Tibial nerve (tissue), 4 donors: ENCODE measurements at places on chromosomes 11 and 22. TPM values are rescaled to one million over a fixed set of nuclear protein-coding genes. Genes with fewer than 3 reads are reported as not detected.
A peak's percentile ranks its signal among the peaks of the same experiment; 100 is the strongest.

- H3K27me3 ChIP-seq: no peaks in the 10 kb centered on the region
- peaks cover 11% of the 10 kb centered on the region for H3K4me1 ChIP-seq
- H3K27ac ChIP-seq: peak overlapping the region; percentile 87
- H3K4me3 ChIP-seq: peak overlapping the region; percentile 57
- no peaks in the 10 kb centered on the region for H3K36me3 ChIP-seq
- DNase-seq: peak; percentile 67
Observed at GRCh38 chr11:101915791-101916291, 481 bp downstream of the ANGPTL5 start.

The TRAPPC4 gene
- 86.4 TPM for total RNA-seq

DNA sequence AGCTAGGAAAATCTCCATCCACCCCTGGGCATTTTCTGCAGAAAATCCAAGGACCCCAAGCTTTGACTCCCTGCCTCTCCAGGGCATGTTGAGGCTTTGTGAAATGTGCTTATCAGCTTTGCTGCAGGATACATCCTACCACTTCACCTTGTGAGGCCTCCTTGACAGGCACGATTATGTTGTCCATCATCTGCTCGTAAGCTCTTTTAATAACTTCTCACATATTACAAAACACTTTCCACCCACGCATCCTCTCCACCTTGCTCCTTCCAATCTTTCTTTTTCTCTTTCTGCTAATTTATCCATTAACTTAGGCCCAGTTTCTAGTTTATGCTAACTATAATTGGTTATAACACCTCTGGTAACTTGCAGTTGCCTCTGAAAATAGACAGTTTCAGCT lies 147.0 kb upstream of the MTNR1B start:
- H3K27me3 ChIP-seq: no peaks in the 10 kb centered on the region
- no peak overlapping the region for H3K4me3 ChIP-seq
- H3K4me1 ChIP-seq: peaks cover 3% of the 10 kb centered on the region
- no peak for DNase-seq

DNA sequence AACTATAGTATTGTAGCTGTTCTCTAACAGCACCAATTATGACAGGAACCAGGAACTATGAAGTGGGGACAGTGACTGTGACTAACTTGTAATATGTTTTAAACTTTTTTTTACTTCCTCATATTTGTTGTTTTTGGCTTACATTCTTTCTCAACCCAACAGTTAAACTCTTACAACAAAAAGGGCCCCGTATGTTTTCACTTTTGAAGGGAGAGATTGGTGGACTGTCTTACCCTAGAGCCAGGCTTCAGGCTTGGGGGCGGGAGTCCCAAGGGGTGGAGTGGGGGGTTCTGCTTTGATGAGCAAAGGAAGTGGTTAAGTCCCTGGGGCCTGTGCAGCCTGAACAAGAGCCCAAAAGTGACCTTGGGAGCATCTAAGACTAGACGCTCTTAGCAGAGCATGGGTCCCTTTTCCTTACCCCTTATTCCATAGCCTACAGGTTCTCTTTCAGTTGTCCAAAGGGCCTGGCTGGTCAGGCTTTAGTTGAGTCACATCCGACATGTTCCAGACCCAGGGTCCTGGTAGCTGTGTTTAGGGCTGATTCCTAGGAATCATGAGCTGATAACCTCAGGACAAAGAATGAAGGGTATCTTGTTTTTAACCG lies 38.8 kb downstream of the STIM1 start:
- no peaks in the 10 kb centered on the region for H3K4me1 ChIP-seq
- H3K27me3 ChIP-seq: no peaks in the 10 kb centered on the region
- no peaks in the 10 kb centered on the region for H3K36me3 ChIP-seq
- peak overlapping the region; percentile 9 for H3K27ac ChIP-seq

The HMGXB4 gene
- total RNA-seq: 23.7 TPM

DNA sequence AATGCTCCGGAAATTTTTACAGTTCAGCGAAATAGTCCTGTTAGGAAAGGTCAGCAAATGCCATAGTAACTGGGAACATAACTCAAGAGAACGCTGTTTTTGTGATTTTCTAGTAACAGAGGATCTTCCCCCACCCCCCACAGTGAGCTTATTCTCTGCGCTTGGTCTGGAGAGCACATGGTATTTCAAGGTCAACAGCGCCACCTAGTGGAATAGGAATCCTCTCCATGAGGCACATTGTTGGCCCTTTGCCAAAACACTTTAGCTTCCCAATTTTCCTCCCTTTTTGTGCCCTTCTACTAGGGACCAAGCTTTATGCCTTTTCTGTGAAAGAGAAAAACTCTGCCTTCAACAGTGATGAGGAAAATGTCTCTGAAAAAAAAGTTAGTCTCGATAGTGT lies 13.2 kb upstream of the OR4C12 start:
- no peaks in the 10 kb centered on the region for H3K36me3 ChIP-seq
- H3K4me3 ChIP-seq: no peak overlapping the region
- H3K27me3 ChIP-seq: no peaks in the 10 kb centered on the region
- H3K4me1 ChIP-seq: no peaks in the 10 kb centered on the region
- no peak for DNase-seq

DNA sequence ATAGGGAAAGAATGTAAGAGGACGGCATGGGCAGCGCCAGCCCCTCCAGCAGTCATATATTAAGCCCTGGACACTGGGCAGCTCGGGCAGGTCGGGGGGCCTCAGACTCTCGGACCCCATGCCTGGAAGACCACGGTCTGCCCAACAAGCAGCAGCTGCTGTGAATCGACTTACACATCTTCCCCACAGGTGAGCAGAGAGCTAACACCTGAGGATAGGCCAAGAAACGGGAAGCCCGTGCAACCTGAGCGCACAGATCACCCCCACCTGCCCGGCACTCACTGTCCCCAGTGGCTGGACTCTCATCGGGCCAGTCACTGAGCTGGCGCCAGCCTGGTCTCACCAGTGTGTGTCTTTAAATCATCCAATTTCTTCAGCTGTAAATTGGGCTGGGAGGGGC lies 4.7 kb upstream of the TCF20 start:
- H3K4me1 ChIP-seq: no peaks in the 10 kb centered on the region
- H3K27me3 ChIP-seq: no peaks in the 10 kb centered on the region
- H3K27ac ChIP-seq: no peak overlapping the region
- no peak overlapping the region for H3K4me3 ChIP-seq
- no peaks in the 10 kb centered on the region for H3K36me3 ChIP-seq

The OR5P2 gene
- total RNA-seq: not detected

DNA sequence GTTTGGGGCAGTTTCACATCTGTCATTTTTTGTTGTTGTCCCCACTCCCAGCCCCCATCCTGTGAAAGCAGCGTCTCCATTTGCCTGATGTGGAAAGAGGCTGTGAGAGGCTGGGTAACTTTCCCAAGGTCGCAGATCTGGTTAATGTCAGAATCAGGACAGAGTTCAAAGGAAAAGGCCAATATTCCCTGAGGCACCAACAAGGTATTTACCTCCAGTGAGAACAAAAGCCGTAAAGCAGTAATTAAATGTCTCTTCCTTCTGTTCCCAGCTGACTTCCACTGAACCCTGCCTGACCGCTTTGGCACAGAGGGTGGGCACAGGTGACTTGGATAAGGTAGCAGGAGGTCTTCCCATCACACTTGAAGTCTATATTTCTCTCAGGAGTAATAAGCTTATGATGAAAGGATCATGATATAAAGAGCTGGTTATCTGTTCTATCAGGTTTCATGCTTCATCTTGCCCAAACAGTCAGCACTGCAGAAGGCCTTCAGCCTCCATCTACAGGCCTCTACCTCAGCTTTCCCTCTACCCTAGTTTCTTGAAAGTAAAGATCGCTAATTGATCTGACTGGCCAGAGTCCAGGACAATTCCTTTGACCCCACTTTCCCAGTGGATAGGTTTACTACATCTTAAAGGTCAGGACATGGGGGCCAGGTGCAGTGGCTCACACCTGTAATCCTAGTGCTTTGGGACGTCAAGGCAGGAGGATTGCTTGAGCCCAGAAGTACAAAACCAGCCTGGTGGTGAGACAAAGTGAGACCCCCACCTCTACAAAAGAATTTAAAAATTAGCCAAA lies 9.4 kb downstream of the C11orf91 start:
- no peaks in the 10 kb centered on the region for H3K4me1 ChIP-seq
- peak overlapping the region; percentile 96 for H3K27ac ChIP-seq
- H3K36me3 ChIP-seq: no peaks in the 10 kb centered on the region
- no peaks in the 10 kb centered on the region for H3K27me3 ChIP-seq

The ANO1 gene
- 2.4 TPM for total RNA-seq

DNA sequence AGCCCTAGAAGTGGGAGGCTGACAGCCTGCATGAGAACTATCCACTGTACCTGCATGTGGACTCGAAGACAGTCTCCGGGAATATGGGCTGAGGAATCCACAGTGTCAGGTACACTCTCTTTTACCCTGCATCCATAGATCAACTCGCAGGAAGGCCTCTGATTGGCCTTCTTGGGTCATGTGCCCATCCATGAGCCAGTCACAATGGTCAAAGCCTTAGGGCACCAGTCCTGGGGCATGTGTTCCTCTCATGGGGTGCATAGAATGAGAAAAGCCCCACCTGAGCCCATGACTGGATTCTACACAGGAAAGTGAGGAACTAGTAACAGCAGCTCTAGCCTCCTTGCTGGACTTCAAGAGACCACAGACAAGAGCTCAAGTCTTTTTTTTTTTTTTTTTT lies 10.6 kb downstream of the ART1 start:
- H3K27ac ChIP-seq: no peak overlapping the region
- H3K27me3 ChIP-seq: no peaks in the 10 kb centered on the region
- DNase-seq: no peak
- H3K36me3 ChIP-seq: no peaks in the 10 kb centered on the region
- H3K4me3 ChIP-seq: no peak overlapping the region
- no peaks in the 10 kb centered on the region for H3K4me1 ChIP-seq

DNA sequence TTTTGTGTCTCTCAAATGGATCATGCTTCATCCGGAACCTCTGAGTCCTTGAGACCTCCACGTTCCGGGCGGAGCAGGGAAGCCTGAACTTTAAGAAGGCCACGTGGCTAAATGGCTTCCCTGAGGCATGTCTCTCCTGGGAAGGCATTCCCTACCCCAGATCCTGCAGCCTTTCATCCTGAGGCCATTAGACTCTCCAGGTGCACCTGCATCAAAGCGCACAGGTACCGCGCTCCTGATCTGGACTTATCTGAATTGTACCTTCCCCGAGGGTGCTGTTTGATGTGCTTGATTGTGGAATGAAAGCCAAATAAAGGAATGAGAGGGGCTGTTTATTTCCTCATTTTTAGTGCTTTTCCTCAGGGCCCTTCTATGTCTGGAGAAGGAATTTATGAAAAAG lies 22.5 kb downstream of the C22orf31 start:
- no peaks in the 10 kb centered on the region for H3K36me3 ChIP-seq
- no peak for DNase-seq
- H3K27ac ChIP-seq: no peak overlapping the region
- H3K4me1 ChIP-seq: peaks cover 17% of the 10 kb centered on the region

The BACE1 gene
- 27.7 TPM for total RNA-seq

DNA sequence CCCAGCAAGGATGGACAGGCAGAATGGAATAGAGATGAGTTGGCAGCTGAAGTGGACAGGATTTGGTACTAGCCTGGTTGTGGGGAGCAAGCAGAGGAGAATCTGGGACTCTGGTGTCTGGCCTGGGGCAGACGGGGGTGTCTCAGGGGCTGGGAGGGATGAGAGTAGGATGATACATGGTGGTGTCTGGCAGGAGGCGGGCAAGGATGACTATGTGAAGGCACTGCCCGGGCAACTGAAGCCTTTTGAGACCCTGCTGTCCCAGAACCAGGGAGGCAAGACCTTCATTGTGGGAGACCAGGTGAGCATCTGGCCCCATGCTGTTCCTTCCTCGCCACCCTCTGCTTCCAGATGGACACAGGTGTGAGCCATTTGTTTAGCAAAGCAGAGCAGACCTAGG lies 2.3 kb downstream of the GSTP1 start:
- peaks cover 47% of the 10 kb centered on the region for H3K36me3 ChIP-seq
- H3K27me3 ChIP-seq: no peaks in the 10 kb centered on the region
- no peak for DNase-seq
- H3K27ac ChIP-seq: no peak overlapping the region

DNA sequence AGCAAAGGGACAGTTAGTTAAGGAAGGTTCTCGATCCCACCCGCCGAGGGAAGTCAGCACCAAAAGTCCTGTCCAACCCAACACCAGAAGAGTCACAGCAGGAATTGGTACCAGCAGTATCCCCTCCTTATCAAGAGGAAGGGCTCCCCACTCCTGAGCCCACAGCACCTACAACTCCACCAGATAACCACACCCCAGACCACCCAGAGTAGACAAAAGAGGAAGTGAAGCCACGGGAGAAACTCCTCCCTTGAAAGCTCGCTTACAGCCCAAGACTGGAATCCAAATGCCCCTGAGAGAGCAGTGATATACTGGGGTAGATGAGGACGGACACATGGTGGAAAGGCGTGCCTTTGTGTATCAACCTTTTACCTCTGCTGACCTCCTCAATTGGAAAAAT lies 7.3 kb upstream of the CD5 start:
- no peaks in the 10 kb centered on the region for H3K27me3 ChIP-seq
- H3K4me3 ChIP-seq: no peak overlapping the region
- H3K36me3 ChIP-seq: no peaks in the 10 kb centered on the region
- H3K27ac ChIP-seq: no peak overlapping the region
- no peaks in the 10 kb centered on the region for H3K4me1 ChIP-seq

DNA sequence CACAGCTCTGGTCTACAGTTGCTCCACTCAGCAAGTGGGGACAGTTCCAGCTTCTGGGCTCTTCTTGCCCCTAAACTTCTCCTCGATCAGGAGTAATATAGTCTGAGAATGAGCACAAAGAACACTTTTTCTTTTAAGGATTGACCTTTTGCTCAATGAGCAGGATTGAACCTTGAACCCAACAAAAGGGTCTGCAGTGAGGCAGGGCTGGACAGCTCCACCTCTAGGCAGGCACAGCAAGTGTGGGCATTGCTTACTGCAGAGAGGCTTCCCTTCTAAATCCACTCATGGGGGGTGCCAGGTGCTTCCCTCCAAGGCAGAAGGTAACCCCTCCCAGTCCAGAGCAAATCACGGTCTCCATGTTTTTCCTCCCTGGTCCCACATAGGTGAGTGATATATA lies 279.5 kb downstream of the ST3GAL4 start:
- H3K27ac ChIP-seq: no peak overlapping the region
- DNase-seq: no peak
- no peaks in the 10 kb centered on the region for H3K4me1 ChIP-seq
- no peaks in the 10 kb centered on the region for H3K36me3 ChIP-seq
- no peaks in the 10 kb centered on the region for H3K27me3 ChIP-seq

- no peak for DNase-seq
- H3K4me1 ChIP-seq: no peaks in the 10 kb centered on the region
- no peak overlapping the region for H3K27ac ChIP-seq
- H3K27me3 ChIP-seq: no peaks in the 10 kb centered on the region
- H3K36me3 ChIP-seq: peaks cover 5% of the 10 kb centered on the region
- H3K4me3 ChIP-seq: no peak overlapping the region
Observed at GRCh38 chr11:130243816-130244215, 70.9 kb downstream of the ZBTB44 start.

DNA sequence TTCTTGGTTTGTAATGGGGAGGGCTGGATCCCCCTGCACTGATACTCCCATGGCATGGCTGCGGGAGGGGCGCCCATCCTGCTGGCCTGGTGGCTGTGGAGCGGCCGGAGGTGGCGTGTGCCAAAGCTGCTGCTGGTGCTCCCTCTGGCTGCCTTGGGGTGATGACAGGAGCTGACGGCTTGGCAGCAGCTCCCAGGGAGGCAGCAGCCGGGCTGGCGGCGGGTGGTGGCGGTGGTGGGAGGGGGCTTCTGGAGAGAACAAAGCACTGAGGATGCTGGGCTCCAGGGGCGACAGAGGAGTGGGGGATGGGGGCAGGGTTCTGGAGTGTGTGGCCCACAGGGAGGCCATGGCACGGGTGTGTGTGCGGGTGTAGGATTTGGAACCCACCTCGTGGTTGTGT lies 11.4 kb upstream of the MPPED1 start:
- no peak overlapping the region for H3K27ac ChIP-seq
- H3K27me3 ChIP-seq: peaks cover 4% of the 10 kb centered on the region
- no peak for DNase-seq
- no peak overlapping the region for H3K4me3 ChIP-seq

The TRIM51 gene
- total RNA-seq: not detected

The MAJIN gene
- total RNA-seq: not detected
